ENCODE measurements at places on chromosomes 16 and 17. TPM values are rescaled to one million over a fixed set of nuclear protein-coding genes. Genes with fewer than 3 reads are reported as not detected.

Gene CCL4L2
- total RNA-seq, result not detected

Gene PABPN1L
- not detected for total RNA-seq

Gene PIRT
- total RNA-seq, result not detected

Gene CTRL
- total RNA-seq, result 0.37 TPM

Gene ARL5C
- not detected for total RNA-seq

Gene CRHR1
- not detected for total RNA-seq

Gene CNEP1R1
- 16.9 TPM for total RNA-seq

Gene CLEC3A
- total RNA-seq, result not detected

Gene TEX14
- total RNA-seq, result 0.15 TPM

DNA sequence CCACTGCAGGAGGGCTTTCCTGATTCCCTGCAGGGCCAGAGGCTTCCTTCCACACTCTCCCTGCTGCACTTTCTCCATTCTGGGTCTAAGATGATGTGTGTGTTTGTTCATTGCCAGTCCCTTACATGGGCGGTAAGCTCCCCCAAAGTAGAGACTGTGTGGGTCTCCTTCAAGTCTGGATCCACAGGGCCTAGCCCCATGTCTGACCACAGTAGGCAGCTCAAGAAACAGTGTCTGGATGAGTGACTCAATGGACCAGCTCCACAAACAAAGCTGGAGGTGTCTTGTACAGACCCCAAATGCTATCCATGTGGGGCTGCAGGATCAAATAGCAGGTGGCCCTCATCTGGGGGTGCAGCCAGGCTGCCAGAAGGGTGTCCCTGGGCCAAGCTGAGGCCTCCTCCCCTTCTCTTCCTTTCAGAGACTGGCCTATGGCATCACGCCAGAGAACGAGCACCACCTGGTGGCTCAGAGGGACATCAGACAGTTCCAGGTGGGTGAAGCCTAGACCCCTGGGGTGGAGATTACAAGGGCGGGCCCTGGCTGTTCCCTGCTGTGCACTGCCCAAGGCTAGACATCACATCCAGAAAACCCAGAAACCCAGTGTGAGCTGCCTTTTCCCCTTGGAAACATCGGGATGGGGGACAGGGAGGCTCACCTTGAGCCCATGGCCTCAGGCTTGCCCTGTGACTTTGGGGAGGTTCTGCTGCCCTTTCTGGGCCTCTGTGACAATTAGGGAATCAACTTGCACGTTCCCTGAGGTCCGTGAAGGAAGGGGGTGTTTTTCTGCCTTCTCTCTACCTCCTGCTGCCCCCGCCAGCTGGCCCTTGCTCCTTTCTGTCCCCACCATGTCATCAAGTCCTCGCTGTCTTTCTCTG is 45.9 kb downstream of the SLC6A2 start:
- DNase-seq, result peak; percentile 75

DNA sequence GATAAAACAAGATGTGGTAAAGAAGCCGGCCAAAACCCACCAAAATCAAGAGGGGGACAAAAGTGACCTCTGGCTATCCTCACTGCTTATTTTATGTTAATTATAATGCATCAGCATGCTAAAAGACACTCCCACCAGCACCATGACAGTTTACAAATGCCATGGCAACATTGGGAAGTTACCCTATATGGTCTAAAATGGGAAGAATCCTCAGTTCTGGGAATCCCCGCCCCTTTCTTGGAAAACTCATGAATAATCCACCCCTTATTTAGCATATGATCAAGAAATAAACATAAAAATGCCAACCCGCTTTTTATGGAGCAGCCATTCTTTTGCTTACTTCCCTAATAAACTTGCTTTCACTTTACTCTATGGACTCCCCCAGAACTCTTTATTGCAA is 25.6 kb downstream of the CMTR2 start:
- no peak for DNase-seq

- peak; percentile 25 for DNase-seq
Measured at GRCh38 chr16:918741-919657, 51.8 kb downstream of the LMF1 start.

DNA sequence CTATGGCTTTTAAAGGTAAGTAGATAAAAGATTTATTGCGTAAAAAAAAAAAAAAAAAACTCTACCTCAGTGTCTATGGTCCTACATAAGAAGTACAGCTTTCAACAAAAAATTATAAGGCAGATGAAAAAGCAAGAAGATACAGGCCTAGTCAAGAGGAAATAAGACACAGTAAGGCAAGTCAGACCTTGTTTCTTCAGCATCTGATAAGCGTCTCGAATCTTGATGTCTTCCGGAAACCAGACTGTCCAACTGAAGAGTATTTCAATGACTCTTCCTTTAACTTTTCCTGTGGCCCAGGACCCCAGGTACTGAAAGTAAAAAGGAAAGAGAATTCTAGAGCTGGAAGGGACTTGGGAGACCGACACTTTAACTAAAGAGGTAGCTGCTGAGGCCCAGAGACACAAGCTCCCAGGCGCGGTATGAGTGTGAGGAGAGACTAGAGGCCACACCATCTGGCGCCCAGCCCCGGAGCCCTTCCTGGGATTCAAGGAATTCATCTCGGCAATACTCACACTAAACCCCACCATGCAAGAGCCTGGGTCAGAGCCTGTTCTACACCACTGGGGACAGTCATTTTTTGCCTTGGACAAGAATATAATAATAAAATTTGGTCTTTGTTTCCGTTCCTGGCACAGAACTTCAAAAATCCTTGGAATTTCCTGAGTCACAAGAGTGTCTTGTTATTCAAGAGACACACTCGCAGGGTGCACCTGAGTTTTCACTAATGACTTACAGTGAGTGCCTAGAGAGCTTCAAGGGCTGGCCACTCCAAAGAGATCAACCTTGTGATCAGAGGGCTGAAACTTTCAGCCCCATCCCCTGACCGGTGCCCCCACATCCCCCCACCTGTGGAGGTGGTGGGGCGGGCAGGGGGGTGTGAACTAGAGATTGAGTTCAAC is 18.6 kb downstream of the GGA2 start:
- DNase-seq, result no peak

DNA sequence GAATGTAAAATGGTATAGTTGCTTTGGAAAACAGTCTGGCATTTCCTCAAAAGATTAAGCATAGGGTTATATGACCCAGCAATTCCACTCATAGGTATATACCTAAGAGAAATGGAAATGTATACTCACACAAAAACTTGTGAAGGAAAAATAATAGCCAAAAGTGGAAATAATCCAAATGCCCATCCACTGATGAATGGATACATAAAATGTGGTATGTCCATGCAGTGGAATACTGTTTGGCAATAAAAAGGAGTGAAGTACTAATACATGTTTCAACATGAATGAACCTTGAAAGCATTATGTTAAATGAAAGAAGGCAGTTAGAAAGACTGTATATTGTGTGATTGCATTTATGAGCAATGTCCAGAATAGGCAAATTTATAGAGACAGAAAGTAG is 25.1 kb downstream of the NUP93 start:
- no peak for DNase-seq

GRCh38 chr17:27669850-27670249 is 38.9 kb downstream of the LGALS9 start:
- no peak for DNase-seq

- DNase-seq, result no peak
Measured at GRCh38 chr17:77722366-77722765, 236.1 kb upstream of the TNRC6C start.

DNA sequence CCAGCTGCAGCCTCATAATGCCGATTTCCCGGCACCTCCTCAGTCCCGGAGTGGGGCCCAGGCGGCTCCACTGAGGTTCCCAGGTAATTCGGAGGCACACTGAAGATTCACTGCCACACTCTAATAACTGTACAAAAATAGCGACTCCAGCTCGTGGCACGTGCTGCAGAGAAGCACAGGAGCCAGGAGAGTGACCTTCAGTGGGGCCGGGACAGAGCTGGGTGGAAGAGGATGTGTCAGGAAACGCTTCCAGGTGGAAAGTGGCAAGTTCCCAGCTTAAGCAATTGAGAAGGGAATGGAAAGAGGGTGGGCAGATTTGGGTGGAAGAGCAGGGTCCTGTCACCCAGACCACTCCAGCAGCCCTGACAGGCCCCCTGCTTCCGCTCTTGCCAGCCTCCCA is 3.1 kb upstream of the TRAP1 start:
- DNase-seq, result peak; percentile 46

DNA sequence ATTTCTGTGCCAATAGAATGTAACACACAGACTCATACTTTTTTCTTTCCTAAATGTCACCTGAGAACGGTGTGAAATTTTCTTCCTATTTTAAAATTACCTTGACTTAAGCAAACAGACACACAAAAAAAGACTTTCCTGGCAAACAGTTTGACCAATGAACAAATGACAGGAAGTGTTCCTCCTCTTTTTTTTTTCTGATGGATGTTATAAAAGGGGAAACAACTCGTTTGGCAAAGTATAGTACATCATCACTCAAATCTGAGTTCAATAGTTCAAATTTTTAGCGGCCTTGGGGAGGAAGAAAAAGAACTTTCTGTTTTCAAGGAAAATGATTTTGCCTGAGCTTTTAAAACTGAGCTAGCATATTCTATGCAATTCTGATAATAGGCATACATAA is 19.8 kb downstream of the HS3ST3A1 start:
- DNase-seq, result no peak

GRCh38 chr16:68367030-68367429 is 56.2 kb downstream of the PRMT7 start:
- no peak for DNase-seq

DNA sequence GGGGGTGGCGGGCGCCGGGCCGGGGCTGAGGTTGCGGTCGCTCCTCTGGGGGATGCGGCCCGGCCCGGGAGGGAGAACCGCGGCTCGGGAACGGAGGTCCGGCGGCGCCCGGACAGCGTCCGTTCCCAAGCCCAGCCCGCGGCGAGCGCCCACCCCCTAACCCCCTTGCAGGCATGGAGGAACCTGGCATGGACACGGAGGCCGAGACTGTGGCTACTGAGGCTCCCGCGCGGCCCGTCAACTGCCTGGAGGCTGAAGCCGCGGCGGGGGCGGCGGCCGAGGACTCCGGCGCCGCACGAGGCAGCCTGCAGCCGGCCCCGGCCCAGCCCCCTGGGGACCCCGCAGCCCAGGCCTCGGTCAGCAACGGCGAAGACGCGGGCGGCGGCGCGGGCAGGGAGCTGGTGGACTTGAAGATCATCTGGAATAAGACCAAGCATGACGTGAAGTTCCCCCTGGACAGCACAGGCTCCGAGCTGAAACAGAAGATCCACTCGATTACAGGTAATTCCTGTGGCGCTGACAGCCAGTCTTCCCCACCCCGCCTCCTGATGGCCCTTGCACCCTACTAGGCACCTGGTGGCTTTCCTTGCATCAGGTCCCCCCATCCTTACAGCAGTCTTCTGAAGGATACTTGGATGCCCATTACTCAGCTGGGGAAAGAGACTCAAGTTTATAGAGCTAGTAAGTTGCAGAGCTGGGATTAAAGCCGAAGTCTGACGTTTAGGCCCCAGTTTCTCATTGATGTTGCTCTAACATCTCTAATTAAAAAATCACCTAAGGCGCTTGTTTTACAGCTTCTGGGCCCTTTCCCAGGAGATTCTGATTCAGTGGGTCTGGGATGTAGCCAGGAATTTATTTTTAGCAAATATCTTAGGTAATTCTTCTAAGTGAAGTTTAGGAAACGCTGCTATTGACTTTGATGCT is 514 bp downstream of the UBFD1 start:
- DNase-seq, result no peak

GRCh38 chr16:24838554-24839266 is 7.1 kb upstream of the SLC5A11 start:
- no peak for DNase-seq

DNA sequence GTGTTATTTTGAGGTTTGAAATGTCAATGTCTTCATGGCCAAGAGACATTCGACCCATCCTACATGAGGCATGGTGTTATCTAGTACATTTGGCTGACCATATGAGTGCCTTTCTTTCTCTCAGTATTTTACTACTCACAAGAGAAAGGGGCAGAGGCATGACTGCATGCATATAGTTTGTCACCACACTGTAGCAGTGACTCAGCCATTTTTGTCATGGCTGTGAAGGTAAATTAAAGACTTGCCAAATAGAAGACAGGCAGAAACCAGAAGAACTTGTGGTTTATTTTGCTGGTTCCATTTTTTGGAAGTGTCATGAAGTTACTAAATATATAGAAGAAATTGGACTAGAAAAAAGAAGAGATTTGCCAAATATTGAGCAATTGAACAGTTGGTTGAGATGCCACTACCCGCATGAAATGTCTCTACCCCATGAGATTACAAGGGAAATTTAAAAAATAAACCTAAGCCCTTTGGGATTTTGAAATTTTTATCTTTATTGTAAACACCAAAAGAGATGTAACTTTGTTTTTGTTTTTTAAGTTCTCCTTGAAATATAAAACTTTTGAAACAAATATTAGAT is 170.3 kb downstream of the CHD9 start:
- no peak for DNase-seq

GRCh38 chr17:45946841-45947256 is 52.2 kb upstream of the STH start:
- DNase-seq, result no peak

- DNase-seq, result no peak
Measured at GRCh38 chr17:50211249-50212120, 10.1 kb upstream of the COL1A1 start.

GRCh38 chr16:18948372-18949020 is 22.3 kb upstream of the SMG1 start:
- DNase-seq, result no peak

DNA sequence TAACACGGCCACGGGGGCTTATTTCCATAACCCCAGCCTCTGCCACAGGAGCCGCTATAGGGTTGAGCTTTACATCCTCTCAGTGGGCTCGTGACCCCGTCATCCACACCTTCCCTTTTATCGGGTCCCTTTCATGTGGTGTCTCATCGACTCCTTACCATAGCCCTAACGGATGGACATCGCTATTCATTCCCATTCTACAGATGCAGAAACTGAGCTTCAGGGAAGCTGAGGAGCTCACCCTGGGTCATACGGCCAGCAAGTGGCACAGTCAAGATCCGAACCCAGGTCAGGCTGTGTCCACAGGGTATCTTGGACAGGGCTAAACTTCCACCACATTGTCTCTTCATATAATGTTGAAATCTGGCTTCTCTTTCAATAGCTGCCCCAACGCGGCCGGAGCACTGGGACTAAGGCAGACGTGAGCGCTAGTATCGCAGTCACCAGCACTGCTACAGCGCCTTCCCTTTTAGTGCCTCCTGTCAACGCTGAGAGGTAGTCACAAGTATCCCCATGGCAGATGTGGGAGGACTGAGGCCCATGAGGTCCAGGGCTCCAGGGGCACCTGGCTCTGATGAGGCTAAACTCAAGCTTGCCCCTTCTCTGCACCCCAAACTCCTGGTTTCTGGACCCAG is 50.8 kb downstream of the SOCS1 start:
- DNase-seq, result no peak

GRCh38 chr17:32277284-32277683 is 11.7 kb downstream of the RHBDL3 start:
- no peak for DNase-seq

DNA sequence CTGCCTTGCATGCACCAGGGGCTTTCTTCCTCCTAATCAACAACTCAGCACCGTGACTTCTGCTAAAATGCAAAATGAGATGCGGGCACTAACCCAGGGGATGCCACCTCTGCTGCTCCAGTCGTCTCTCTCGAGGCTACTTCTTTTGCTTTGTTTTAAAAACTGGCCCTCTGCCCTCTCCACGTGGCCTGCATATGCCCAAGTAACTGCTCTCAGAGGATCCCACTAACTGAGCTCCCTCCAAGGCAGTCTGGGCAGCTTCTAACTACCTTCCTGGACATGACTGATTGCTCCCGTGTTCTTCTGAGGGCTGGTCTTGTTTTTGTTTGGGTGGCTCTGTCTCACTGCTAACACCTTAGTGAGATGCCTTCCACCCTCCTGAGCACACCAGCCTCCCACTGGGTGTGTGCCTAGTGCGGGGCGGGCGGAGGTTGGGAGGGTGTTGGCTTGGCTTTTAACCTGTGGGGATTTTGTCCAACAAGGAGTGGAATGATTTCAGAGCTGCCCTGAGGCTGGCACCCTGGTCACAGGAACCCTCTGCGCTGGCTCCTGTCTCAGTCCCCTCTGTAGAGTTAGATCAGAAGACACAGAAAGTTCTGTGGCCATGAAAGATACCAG is 8.9 kb upstream of the LGALS9 start:
- DNase-seq, result no peak
